ENCODE measurements at places on chromosomes 3 and 15. TPM values are rescaled to one million over a fixed set of nuclear protein-coding genes. Genes with fewer than 3 reads are reported as not detected.

Gene SMCO1
- 0.91 TPM for polyA plus RNA-seq

Gene SAMMSON
- polyA plus RNA-seq: 3.3 TPM

Gene ERICH6
- 52.5 TPM for polyA plus RNA-seq

Gene CATSPER2
- 59.0 TPM for polyA plus RNA-seq

Gene CPLX3
- polyA plus RNA-seq: 3.6 TPM

Gene LEKR1
- polyA plus RNA-seq: 23.0 TPM

Gene NAALADL2
- 5.4 TPM for polyA plus RNA-seq

Gene MNS1
- 16.5 TPM for polyA plus RNA-seq

Gene SLC15A2
- 11.8 TPM for polyA plus RNA-seq

Gene HIGD2B
- polyA plus RNA-seq: 10.2 TPM

Gene ADIPOQ
- 1.5 TPM for polyA plus RNA-seq

Gene CCR4
- 2.0 TPM for polyA plus RNA-seq

Gene NR1I2
- polyA plus RNA-seq: 0.57 TPM

Gene ESYT3
- polyA plus RNA-seq: 1.2 TPM

Gene GJD2
- polyA plus RNA-seq: 0.11 TPM

Gene PLSCR5
- polyA plus RNA-seq: not detected

Gene SEMA6D
- 4.0 TPM for polyA plus RNA-seq

- DNase-seq: no peak
Observed at GRCh38 chr15:60044636-60045270, 40.6 kb downstream of the FOXB1 start.

DNA sequence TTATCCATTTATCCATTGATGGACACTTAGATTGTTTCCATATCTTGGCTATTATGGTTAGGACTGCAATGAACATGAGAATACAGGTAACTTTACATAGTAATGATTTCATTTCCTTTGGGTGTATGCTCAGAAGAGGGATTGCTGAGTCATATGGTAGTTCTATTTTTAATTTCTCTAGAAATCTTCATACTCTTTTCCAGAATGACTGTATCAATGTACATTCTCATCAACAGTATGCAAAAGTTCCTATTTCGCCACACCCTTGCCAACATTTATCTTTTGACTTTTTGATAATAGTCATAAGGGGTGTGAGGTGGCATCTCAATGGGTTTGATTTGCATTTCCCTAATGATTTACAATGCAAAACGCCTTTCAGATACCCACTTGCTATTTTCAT lies 6.2 kb upstream of the NIPA1 start:
- no peak for DNase-seq

GRCh38 chr15:100786139-100786531 lies 93.5 kb upstream of the ALDH1A3 start:
- no peak for DNase-seq

- no peak for DNase-seq
Observed at GRCh38 chr3:102106416-102107097, 257.2 kb downstream of the NFKBIZ start.

GRCh38 chr15:86247249-86247955 lies 167.7 kb downstream of the AGBL1 start:
- no peak for DNase-seq

DNA sequence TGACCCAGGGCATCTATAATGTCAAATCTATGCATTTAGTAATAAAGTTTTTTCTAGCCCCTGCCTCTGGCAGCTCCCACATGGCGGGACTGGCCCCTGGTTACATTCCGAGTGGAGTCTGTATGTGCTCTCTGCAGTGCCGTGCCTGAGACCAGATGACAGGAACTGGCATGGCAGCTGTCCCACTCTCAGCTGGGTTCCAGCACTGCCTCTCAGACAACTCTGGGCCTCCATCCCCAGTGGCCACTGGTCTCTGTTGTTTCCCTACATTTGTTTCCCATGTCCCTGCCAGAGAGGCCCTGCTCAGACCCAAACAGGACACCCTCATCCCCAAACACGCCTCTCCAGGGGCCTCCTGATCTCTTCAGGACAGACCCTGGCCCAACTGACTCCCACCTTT lies 109.3 kb downstream of the OCA2 start:
- DNase-seq: no peak

DNA sequence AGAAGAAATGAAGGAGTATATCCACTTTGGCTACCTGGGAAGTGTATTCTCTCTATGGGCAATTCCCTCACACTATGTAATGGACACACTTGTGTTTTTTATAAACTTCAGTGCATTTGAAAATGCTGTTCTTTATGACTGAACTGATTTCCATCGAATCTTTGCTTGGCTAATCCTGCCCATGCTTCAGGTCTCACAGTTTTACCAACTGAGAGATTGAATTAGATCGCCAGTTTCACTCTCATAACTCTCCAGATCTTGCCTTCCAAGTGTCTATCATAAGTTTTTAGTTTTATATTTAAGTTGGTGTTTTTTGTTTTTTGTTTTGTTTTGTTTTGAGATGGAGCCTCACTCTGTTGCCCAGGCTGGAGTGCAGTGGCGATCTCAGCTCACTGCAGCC lies 73.5 kb upstream of the MBNL1 start:
- no peak for DNase-seq

- DNase-seq: no peak
Observed at GRCh38 chr3:161568671-161569070, 72.1 kb downstream of the OTOL1 start.

- peak; percentile 37 for DNase-seq
Observed at GRCh38 chr3:105960381-105960780, 91.6 kb upstream of the CBLB start.

- DNase-seq: no peak
Observed at GRCh38 chr3:15812183-15812582, 14.4 kb upstream of the ANKRD28 start.

GRCh38 chr3:17552351-17552750 lies 190.1 kb downstream of the TBC1D5 start:
- DNase-seq: no peak

GRCh38 chr15:81357180-81357686 lies 16.8 kb downstream of the TMC3 start:
- DNase-seq: no peak

DNA sequence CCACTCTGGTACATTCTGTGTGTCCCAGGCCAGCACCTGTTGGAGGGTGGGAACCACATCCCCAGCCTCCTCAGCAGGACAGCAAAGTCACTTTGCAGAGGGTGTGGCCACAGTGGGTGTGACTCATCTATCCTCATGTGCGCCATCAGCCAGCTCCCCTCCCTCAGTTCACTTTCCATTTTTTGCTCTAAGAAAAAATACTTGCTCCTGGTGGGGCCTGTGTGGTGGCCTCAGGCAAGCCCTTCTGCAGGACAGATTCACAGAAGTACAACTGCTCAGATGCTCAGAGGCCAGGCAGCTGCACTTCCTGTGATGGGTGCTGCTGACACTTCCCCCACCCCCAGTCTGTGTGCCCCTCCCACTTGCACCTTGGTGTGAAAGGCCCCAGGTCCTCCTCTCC lies 78.3 kb upstream of the ALDH1L1 start:
- no peak for DNase-seq

DNA sequence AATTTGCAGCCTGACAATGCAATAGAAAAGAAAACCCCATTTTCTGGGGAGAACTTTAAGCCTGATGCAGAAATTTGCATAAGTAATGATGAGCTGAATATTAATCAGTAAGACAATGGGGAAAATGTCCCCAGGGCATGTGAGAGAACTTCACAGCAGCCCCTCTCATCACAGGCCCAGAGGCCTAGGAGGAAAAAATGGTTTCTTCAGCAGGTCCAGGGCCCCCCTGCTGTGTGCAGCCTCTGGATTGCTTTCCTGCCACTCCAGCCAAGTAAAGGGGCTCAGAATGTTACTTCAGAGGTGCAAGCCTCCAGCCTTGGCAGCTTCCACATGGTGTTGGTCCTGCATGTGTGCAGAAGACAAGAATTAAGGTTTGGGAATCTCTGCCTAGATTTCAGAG lies 900.3 kb upstream of the ROBO1 start:
- DNase-seq: no peak

- DNase-seq: no peak
Observed at GRCh38 chr3:147410116-147410525, 956 bp downstream of the ZIC1 start.

GRCh38 chr3:142209655-142210054 lies 15.7 kb downstream of the GK5 start:
- DNase-seq: peak; percentile 54

DNA sequence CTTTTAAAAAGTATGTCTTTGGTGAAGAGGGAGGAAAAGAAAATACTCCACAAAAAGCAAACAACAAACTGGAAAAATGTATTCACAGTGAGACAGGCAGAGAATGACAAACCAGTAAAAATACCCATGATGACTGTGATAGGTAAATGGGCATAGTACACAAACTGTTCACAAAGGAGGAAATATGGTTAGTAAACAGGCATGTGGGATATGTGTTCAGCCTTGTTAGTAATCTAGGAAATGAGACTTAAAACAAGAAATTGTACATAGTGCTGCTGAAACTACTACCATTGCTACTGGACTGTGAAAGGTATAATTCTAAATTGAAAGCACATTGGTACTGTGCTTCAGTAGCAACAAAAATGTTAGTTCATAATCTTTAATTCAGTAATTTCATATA lies 50.1 kb downstream of the UBE2E2 start:
- no peak for DNase-seq

DNA sequence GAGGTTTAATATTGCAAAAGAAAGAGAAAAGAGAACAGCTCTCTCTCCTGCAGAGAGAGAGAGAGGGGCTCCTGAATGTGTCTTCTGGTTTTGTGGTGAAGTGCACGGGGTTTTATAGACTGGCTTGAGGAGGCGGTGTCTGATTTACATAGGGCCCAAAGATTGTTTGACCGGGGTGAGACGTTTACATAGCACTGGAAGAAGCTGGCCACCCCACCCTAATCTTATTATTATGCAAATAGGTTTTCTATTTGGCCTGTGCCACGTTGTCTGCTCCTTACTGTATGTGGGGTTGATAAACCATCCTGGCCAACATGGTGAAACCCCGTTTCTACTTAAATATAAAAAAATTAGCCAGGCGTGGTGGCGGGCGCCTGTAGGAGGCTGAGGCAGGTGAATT lies 268.6 kb downstream of the SV2B start:
- DNase-seq: no peak

- peak; percentile 91 for DNase-seq
Observed at GRCh38 chr3:39447637-39448483, 19.6 kb upstream of the MOBP start.

GRCh38 chr3:105836533-105836932 lies 32.3 kb downstream of the CBLB start:
- DNase-seq: no peak

DNA sequence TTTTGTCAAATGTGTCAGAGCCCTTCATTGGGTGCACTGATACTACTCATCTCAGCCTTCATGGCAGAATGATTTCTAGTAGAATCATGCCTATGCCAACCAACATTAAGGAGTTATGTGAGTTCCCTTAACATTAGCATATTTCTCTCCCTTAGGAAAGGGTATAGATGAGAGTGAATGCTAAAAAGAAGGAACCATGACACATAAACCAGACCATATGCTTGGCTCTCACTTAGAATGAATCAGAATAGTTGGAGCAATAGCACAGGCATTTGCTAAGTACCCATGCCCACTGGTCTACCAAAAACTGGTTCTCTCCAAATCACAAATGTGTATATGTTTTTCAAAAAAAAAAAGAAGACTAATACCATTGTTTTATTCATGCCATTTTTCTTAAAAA lies 51.1 kb downstream of the STRIT1 start:
- no peak for DNase-seq

GRCh38 chr15:50593761-50594160 lies 47.3 kb upstream of the USP50 start:
- no peak for DNase-seq

- DNase-seq: no peak
Observed at GRCh38 chr3:44478055-44478468, 592 bp upstream of the ZNF445 start.

DNA sequence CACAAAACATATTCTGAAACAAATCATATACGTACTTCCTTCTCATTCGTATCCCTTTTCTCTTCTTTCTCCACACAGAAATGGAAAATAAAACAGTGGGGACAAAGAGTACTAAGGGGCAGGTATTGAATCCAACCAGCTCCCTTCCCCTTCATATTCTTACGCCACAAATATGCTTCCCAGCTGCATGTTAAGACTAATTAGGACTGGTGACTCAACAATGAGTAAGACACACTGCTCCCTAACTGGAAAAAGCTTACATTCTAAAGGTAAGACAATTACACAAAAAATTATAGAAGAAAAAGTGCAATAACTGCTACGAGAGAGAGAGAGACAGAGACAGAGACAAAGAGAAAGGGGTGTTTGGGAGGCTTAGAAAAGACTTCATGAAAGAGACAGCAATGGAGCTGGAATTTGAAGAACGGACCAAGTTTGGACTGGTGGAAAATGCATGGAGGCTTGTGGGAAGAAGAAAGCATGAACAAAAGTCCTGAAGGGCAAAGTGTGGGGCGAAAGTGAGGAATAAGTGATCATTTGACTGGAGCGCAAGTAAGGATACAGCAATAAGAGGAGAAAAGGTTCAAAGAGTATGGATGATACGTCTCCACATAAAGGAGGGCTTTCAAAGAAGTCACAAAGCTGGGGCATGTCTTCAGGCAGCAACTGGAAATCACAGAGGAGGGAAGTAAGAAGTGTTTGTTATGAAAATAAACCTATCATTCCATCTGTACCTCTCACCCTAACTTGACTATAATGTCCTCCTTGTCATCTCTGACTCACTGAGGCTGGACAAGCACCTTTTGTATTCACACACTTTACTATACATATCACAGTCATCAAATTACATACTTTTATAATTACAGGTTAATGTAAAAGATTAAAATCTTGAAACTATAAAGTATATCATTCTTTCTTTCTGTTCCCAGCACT lies 49.2 kb downstream of the RYK start:
- DNase-seq: no peak

GRCh38 chr3:126439968-126440708 lies 35.6 kb downstream of the ZXDC start:
- DNase-seq: no peak

- no peak for DNase-seq
Observed at GRCh38 chr15:100898661-100899462, 19.2 kb downstream of the ALDH1A3 start.

- DNase-seq: no peak
Observed at GRCh38 chr15:22887157-22887951, 48.9 kb downstream of the NIPA2 start.

- no peak for DNase-seq
Observed at GRCh38 chr3:64084640-64085039, 61.3 kb upstream of the PSMD6 start.

GRCh38 chr3:129182390-129183185 lies 1.1 kb downstream of the CNBP start:
- DNase-seq: no peak

DNA sequence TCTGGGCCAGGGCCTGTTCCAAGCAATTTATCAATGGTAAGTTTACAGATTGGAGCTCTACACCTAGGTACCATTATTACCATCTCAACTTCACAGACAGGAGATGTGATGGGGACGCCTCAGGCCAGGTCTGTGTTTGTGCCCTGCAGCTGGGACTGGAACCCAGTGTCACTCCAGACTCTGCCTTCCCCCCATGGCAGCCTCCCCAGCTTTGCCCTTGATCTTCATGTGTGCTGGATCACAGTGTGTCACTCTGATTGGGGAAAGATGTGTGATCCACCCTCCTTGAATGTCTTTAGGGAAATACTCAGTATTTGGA lies 59.6 kb downstream of the MGLL start:
- DNase-seq: no peak

- DNase-seq: peak; percentile 77
Observed at GRCh38 chr15:76147906-76148570, 88.3 kb downstream of the TMEM266 start.
